ENCODE measurements at places on chromosomes 16 and 17. TPM values are rescaled to one million over a fixed set of nuclear protein-coding genes. Genes with fewer than 3 reads are reported as not detected.
A peak's percentile ranks its signal among the peaks of the same experiment; 100 is the strongest.

OR4D1 gene
- not detected for total RNA-seq

MYH1 gene
- total RNA-seq = 1,569 TPM

DNA sequence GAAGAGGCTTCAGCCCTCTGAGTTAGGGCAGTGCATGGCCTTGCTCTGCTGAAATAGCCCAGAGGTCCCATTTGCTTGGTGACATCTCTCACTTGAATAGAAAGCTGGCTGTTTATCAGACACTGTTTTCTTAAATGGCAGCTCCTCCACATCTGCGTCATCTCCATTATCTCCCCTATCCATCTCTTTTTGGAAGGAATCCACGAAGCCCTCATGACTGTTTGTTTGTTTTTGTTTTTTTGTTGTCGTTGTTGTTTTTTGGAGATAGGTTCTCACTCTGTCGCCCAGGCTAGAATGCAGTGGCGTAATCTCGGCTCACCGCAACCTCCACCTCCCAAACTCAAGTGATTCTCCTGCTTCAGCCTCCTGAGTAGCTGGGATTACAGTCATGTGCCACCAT lies 16.6 kb downstream of the NAA60 start:
- no peak overlapping the region for H3K4me3 ChIP-seq
- peaks cover 78% of the 10 kb centered on the region for H3K4me1 ChIP-seq
- no peaks in the 10 kb centered on the region for H3K27me3 ChIP-seq
- H3K27ac ChIP-seq = peak overlapping the region; percentile 94
- DNase-seq = no peak

DNA sequence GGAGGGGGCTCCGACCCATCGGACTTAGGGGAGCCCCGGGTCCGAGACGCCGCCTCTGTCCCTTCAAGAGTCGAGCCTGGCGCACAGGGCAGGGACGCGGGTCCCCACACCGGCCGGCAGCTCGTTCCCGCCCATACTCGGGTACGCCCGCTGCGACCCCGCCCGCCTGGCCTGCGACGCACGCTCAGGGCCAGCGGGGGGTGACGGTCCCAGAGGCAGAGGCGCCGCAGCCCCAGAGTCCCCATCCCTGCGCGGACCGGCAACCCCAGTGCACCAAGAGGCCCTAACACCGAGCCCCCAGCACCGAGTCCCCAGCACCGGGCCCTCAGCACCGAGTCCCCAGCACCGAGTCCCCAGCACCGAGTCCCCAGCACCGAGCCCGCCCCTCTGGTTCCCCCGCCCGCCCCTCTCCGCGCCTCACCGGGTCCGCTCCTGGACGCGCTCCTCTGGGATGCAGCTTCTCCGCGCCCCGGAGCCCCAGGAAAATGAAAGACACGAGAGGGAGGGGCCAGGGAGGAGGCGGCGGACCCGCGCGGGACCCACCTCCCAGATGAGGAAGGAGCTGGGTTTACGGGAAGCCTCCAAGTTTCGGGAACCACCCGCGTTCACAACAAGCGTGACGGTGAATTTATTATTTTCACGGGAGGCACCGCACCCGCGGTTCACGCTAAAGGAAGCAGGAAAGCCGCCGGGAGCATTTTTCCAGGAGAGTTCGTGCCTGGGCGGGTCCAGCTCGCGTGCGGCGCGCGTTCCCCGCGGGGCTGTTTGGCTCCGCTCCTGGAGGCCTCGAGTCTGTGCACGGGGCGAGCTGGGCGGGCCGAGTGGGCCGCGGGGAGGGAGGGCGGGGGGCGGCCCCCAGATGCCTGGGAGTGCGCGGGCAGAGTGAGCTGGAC lies at the start of gene SECTM1:
Gene SECTM1 (minus strand): TSS at position 488 of the 893 bp plus-strand sequence. CDS start 6,526 bp downstream, outside the sequence.
- H3K27me3 ChIP-seq = peaks cover 56% of the 10 kb centered on the region
- no peak for DNase-seq

- DNase-seq = no peak
- H3K27ac ChIP-seq = no peak overlapping the region
- no peaks in the 10 kb centered on the region for H3K36me3 ChIP-seq
Measured at GRCh38 chr17:73765824-73766563, 121.7 kb upstream of the SDK2 start.

DNA sequence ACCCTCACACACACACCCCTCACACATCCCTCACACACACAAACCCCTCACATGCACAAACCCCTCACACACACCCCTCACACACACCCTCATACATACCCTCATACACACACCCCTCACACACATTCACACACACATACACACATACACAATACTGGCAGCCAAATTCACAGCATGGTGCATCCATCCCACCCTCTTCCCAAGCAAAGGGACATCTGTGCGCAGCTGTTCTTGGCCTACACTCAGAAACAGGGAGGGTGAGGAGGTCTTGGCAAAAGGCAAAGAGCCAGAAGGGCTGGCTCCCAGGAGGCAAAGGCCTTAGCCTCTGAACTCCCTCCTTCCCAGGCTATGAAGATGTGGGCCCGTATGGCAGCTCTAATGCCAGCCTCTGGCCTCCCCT lies 23.4 kb downstream of the C17orf67 start:
- H3K4me3 ChIP-seq = no peak overlapping the region
- H3K27me3 ChIP-seq = peaks cover 4% of the 10 kb centered on the region
- H3K27ac ChIP-seq = no peak overlapping the region
- no peak for DNase-seq
- H3K36me3 ChIP-seq = no peaks in the 10 kb centered on the region
- no peaks in the 10 kb centered on the region for H3K4me1 ChIP-seq

DNA sequence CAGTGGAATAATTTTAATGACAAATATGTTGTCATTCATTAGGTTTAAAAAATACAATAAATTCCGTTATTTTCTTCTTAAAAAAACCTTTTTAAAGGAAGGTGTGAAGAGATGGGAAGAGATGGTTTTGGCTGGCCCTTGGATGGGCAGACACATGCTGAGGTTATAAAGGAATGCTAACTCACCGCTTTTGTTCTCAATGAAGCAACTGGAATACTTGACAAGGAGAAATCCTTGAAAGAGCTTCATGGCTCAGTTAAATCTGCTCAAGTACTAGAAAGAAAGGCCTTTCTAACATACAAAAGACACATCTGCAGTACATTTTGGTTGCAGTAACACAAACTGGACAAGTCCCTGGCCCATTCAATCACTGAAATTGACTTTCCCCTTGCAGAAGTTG lies 158.3 kb upstream of the KCNJ16 start:
- H3K27ac ChIP-seq = no peak overlapping the region
- no peak for DNase-seq
- no peaks in the 10 kb centered on the region for H3K4me1 ChIP-seq
- H3K36me3 ChIP-seq = no peaks in the 10 kb centered on the region

Measured in gastrocnemius medialis (tissue), 4 donors.